ENCODE measurements at places on chromosomes 13 and 19.

DNA sequence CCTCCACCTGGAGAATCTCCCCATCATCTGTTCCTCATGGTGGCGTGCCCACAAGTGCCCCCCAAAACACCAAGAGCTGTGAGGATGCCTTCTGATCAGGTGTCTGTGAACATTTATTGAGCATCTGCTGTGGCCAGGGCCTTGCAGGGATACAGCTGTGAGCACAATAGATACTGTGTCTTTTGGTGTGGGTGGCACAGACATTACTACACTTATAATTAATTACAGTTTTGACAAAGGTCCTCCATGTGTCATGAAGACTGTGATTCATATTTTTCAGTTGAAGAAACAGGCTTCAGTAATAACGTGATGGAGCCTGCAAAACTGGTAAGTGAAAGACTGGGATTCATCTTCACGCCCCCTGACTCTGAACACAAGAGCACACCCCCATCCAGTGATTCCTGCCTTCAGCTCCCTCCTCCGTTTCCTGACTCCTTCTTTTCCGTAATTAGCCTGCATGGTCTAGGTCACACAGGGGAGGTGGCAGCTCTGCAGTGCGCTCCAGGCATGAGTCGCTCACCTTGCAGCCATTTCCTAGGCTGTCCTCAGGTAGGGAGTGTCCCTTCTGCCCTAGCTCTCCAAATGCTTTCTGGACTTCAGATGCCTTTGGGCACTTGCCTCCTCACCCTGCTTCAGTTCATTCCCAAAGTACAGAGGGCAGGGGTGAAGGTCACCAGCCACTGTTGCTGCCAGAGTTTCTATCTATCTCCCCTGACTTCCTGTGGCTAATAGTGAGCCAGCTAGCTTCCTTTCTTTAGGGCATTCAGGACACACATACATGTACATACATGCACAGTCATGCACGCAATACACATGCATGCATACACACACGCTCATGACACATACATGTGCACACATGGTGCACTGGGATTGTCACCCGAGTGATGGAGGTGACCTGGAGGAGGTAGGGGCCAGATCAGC, 66.5 kb downstream of the SIAH3 start:
- DNase-seq = no peak

- no peak for DNase-seq
Measured at GRCh38 chr13:73162912-73163911, 104.4 kb downstream of the KLF5 start.

DNA sequence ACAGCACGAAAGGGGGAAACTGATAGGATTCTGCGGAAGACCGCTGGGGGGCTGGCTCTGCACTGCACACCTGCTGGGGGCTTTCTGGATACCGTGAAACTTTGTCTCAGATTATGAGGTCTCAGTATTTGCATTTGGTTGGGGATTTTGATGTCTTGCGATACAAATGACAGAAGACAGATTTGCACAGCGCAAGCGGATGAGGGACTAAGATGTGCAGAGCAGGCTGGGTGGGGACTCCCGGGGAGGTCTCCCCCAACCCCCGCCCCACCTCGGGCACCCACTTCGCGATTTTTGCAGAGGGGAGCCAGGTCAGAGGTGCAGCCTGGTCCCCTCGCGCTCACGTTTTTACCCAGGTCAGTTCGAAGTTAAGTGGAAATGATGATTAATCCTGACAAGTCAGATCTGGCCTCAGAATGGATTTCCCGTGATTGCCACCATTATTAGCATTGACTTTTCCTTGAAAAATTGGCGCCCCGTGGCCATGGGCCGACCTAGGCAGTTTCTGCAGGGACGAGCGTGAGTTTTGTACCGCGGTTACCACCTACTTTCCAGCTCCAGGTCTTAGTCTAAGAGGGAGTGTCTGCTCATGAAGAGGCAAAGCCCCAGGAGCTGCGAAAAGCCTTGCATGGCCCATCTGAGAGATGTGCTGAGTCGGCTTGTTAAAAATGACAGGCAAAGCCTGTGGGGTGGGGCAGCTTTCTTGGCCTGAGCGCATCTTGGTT, 1.3 kb upstream of the GJB2 start:
- no peak for DNase-seq

DNA sequence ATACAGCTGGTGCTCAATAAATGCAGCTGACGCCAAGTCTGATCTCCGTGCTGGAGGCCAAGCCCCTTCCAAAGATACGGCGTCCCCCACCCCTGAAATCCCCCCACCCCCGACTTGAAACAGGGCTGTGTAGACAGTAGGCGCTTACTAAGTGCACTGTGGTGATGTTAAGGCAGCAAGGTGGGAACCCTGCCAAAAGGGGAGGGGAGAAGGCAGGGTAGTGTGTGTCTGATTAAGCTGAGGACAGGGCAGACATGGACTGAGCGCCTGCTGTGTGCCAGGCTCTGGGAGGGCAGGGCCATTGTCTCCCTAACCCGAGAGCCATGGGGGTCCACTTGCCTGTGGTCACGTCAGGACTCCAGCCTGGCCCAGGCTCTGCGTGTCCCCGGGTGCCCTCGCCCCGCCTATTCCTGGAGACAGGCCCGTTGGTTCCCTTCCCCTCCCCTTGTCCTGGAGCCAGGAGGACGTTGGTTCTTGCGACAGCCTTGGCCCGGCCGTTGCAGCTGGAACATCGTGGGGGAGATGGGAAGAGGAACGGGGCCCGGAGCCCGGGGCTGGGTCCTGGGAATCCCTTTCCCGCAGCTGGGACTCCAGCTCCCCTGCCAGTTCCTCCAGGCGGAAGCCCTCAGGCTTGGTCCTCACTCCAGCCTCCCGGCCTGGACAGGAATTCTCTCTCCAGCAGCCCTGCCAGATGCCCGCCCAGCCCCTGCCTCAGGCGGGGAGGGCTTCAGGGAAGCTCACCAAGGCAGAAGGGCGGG, 1.7 kb upstream of the ELANE start:
- DNase-seq = no peak

DNA sequence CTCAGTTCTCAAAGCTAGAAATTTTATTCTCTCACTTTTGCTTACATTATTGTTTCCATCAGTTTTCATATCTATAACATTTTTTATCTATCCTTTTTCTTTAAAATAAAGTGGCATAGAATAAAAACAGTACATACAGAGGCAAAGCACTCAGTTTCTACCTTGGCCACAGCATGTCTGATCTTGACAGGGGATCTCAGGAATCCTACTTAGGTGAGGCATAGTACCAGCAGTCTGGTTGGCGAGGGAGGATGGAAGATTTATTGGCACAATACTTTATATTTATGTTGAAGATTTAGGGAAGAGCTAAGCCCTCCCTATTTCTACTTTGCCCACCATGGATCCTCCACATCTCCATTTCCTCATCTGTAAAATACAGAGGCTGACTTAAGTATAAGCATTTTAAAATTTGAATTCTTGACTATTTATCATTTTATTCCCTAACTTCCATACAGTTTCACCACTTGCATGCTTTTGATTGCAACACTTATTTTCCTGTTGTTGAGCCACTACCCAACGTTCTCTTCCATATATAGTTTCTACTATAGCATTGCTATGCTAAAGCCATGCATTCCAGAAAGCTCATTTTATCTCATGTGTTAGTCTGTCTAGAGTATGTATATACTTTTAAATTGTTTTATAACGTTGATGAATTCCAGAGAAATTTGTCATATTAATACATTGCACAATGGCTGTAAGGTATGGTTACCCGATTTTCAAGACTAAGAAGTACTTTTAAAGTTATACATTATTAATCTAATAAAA, 506.7 kb downstream of the KCTD12 start:
- no peak for DNase-seq

DNA sequence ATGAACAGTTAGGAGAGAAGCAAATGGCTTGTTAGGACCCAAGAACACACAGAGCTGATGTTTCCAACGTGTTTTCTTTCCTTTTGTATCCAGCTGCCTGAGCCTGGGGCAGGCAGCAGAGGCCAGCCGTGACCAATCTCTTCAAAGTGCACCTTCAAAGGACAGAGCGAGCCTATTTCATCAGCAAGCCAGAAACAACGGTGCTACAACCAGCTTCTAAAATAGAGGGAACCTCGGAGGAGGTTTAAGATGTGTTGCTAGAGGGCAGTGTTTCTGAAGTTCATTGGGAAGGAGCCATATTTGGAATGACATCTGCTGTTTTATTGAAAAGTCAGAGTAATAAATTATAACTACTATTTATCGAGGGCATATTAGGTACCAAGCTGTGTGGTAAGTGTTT, 56.2 kb upstream of the RFC3 start:
- DNase-seq = peak; percentile 14

DNA sequence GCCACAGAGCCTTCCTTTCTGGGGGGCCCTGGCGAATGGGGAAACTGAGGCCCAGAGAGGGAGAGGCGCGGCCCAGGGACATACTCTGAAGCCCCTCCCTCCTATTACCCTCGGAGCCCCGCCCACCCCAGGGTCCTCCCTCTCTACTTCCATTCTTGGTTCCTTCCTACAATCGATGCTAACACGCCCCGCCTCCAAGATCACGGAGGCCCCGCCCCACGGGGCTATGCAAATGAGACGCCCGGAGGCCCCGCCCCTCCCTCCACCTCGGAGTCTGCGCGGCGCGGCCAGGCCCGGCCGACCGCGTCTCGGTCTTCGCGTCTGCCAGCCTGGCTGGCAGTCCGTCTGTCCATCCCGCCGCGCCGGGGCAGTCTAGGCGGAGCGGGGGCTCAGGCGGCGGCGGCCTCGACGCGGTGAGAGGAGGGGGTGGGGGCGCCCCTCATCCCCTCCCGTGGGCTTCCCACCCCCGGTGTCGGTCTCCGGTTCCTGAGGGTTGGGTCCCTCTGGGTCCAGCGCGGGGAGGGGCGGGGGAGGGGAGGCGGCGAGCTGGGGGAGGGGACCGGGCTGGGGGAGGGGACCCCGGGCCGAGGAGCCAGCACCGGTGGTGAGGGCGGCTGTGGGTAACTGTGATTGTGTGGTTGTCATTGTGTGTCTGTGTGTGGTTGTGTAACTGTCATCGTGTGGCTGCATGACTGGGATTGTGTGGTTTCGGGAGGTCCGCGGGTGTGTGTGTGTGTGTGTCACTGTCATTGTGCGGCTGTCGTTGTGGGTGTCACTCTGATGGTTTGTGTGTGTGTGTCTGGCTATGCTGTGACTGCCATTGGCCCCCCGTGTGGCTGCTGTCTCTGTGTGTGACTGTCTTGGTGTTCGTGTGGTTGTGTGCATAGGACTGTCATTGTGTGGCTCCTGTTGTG, at the start of gene PLPPR2:
Gene PLPPR2, plus strand, starts transcription at position 273 of the 914 bp plus-strand sequence. CDS start 2,242 bp downstream, outside the sequence.
- DNase-seq = peak; percentile 48

GRCh38 chr19:51461723-51462161, 3.5 kb upstream of the SIGLEC8 start:
- DNase-seq = no peak

All from left renal pelvis (tissue), 4 donors.